ENCODE measurements at places on chromosomes 16 and 17.

DNA sequence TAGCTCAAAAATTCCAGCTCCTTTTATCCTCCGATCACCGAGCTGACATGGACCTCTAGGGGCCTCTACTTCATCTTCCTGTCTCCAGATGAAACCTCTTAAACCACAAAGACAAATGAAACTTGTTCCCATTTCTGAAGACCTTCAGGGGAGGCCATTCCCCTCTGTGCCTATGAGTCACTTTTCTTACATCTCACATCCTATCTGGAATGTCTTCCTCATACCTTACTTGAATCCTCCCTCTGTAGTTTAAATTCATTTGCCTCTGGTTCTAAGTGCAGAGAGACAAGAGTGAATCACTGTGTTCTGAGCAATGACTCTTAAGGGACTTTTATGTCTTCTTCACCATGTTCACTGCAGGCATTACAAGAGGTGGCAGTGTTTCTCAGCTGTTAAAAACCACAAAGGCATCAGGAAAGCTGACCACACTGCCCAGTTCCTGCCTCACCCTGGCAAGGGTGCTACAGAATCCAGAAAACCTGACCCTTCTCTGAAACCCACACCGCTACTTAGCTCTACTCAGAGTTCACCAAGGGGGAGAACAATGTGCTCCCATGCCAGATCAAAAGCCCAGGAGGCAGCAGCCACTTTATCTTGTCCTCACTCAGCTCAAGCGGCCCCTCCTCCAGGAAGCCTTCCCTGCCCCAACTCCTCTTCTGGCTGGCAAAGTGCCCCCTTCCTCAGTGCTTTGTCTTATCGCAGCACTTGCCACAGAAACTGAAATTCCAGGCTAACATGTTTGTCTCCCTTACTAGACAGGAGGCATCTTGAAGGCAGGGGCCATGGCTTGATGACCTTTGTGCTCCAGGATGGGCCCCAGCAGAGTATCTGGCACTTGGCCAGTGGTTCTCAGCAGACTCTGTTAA is 6.4 kb downstream of the CUEDC1 start:
- DNase-seq = no peak

- DNase-seq = no peak
Measured at GRCh38 chr17:63911041-63911635, at the start of gene CSHL1. Gene CSHL1 (minus strand): TSS chr17:63911258. CDS start chr17:63911196, 62 bp downstream.

DNA sequence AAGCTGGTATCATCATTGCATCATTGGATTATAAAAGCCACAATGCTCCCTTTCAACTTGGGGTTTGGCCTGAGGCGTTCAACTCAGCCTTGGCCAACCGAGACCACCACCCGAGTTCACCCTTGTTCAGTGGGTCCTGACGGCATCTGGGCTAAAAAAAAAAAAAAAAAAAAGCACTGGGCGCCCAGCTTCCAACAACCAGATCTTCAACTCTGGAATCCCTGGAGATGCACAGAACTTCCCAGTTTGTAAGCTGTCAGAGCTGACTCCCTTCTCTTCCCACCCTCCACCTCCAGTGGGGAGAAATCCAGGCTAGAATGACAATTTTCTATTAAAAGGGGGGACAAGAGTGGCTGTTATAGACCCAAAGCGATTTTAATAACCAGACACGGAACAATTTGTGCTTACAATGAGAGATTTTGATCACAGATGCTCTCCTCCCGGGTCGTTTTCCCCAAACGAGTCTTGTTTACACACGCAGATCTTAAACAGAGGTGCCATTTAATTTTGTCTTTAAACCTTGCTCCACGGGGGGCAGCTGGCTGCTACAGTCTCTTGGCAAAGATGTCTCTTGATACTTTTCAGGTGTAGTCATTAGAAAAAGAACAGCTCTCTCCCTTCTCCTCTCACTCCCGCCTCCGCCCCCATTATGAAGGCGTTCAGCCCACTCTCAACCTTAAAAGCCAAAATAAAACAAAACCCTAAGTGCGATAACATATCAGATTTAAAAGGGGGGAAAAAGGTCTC is 26.9 kb downstream of the GPRC5B start:
- no peak for DNase-seq

- no peak for DNase-seq
Measured at GRCh38 chr17:59492091-59492451, 73.3 kb upstream of the DHX40 start.

GRCh38 chr17:17921192-17922069 is 50.8 kb downstream of the TOM1L2 start:
- no peak for DNase-seq

GRCh38 chr16:50613964-50614474 is 65.8 kb downstream of the NKD1 start:
- DNase-seq = no peak

DNA sequence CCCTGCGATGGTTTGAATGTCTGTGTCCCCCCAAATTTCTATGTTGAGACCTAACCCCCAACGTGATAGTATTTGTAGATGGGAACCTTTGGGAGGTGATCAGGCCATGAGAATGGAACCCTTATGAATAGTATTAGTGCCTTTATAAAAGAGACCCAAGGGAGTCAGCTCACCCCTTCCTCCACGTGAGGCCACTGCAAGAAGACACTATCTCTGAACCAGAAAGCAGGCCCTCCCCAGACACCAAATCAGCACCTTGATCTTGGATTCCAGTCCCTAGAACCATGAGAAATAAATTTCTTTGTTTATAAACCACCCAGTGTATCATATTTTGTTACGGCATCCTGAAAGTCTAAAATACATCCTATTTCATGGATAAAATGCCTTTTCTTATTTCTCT is 64.4 kb upstream of the LRRC37A3 start:
- DNase-seq = peak; percentile 70

DNA sequence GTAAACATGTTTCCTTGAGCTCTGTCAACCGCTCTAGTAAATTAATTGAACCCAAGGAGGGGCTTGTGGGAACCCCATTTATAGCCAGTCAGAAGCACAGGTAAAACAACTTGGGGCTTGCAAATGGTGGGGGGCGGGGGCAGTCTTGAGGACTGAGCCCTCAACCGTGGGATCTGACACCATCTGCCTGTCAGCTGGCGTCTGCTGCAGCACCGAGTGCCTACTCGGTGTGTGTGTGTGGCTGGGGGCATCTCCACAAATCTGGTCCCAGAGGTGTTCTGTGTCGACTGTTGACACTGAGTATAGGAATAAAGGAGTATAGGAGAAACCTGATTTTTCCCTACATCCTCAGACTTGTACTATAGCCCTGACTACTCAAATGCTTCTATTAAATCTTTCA is 20.6 kb downstream of the CREBBP start:
- DNase-seq = no peak

GRCh38 chr17:11109106-11109505 is 131.9 kb upstream of the SHISA6 start:
- DNase-seq = no peak

DNA sequence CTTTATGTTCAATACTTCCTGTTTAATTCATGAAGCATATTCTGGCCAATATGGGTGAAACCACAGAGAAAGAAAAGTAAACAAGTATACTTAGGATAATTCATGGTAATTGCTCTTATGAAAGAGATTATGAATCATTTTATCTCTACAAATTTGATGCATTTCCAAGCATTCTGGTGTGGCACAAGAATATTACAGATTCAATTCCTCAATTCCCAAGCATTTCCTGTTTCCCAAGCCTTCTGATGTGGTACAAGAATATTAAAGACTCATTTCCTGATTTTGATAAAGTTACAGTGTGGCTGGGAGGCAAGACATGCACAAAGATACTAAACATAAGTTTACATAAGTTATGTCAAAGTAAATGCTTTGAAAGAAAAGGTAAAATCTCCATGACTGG is 126.1 kb upstream of the NUDT7 start:
- no peak for DNase-seq

- DNase-seq = no peak
Measured at GRCh38 chr17:3754458-3755334, 31.0 kb downstream of the HASPIN start.

DNA sequence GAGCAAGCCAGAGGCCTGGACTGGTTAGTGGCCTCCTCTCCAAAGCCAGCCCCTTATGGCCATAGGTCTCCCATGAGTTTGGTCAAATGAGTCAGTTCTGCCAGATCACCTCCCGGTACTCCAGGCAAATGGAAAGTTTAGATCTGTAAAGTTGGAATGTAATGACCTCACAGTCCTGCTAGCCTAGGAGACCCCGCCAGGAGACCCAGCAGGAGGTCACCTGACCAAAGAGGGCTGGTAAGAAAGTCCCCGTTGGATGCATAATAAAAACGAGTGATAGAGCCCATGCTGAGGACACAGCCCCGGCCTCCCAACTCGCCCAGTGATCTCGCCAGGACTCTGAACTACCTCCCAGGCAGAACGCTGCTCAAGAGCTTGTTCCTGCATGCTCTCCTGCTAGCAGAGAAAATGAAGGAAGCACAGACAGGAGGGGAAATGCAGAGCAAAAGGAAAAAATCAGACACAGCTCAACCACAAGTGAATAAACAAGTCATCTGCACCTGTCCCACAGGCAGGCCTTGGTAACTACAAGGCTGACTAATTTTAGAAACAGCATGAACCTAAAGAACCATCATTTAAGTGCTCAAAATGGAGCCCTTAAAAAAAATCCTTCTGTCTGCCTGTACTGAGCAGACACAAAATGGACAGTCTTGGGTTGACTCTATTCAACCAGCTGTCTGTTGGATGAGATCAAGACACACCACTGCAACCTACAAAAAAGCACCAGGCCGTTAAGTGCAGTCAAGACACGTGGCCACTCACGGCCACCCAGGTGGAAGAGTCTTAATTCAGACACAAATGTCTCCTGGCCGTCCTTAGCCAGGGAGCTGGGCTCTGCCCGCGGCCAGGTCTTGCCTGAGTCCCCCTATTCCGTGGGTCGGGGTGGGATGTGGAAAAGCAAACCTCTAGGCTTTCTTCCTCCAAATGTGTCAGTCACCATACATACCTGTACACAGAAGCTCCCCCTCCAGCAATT is 9.2 kb downstream of the CDIP1 start:
- no peak for DNase-seq

GRCh38 chr17:65737451-65737850 is 176.0 kb upstream of the AXIN2 start:
- DNase-seq = no peak

GRCh38 chr17:77409282-77410161 is 268.8 kb downstream of the SEC14L1 start:
- no peak for DNase-seq

DNA sequence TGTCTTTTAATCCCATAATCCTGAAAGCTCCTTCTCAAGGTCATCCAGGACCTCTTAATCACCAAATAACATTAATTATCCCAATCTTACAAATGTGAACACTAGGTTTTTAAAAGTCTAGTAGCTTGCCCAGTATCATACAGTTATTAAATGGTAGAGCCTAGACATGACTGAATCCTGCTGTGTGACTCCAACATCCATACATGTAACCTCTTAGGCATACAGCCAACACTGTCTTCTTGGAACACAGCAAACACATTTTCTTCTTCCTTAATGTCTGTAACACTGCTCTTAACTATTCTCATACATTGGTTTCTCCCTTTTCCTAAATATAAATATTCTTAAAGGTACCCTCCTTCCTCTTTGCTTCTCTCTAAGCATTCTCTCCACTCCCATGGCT is 13.7 kb downstream of the BRIP1 start:
- no peak for DNase-seq

DNA sequence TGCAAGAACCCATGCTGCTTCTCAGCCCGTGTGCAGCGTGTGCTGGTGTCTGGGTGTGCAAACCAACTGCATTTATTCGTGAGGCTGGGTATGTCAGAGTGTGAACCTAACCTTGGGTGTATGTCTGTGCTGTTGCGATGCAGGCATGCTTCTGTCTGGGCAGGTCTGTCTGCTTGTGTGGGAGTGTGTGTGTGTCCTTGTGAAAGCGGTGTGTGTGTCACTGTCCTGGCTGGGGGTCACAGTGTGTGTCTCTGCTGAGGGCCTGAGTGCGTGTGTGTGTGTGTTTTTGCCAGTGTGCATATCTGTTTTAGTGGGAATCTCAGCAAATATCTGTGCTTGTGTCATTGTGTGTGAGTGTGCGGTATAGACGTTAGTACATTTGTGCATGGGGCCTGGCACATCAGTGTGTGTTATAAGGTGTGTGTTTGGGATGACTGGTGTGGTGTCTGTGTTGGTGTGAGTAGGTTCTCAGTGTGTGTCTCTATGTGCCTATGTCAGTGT is 121.8 kb downstream of the CYLD start:
- DNase-seq = no peak

DNA sequence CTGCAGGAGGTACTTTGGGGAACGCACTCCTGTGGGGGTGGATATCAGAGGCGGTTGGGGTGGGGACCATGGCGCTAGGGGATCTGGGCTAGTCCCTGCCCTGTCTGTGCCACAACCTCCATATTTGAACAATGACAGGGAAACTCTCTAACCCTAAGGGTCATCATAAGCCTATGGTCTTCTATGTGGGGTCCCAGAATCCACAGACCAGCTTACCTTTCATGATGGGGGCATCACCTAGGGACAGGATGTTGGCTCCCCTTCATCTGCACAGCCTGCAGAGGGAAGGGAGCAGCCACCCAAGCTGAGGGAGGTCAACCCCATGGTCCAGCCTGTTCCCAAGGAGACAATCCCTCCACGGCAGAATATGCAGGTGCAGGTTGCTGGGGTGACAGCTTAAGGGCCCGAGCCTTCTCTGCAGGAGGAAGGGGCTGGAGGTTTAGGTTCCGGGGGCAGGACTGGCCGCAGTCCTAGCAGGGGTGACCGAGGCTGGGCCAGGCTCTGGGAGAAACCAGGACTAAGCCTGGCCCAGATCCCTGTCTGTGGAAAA is 1.7 kb downstream of the ORAI3 start:
- no peak for DNase-seq

DNA sequence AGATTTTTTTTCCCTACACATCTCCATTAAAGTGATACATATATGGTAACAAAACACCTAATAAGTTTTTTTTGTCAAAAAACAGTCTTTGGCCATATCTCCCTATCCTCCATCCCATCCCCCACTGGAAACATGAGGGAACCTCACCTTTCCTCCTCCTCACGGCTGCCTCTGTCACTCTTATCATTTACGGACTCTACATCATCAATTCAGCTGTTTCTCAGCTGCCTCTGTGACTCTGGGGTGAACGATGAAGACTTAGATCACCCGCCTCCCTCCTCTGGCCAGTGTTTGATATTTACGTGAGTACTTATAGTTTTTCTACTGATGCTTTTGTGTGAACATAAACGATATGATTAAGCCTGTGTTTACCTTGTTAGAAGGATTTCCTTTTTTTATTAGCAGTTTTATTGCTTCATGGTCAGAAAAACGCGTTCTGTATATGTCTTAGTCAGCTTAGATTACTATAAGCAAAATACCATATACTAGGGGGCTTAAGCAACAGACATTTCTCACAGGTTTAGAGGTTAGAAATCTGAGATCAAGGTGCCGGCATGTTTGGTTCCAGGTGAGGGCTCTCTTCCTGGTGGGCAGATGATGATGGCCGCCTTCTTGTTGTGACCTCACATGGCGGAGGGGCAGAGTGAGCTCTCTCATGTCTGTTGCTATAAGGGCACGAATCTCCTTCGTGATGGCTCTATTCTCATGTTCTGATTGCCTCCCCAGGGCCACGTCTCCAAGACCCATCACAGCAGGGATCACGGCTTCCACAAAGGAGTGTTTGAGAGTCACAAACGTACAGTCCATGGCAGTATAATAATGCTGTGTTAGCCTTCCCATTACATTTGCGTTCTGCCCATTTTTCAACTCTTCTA is 32.1 kb downstream of the DNAH17 start:
- DNase-seq = no peak

- DNase-seq = peak; percentile 54
Measured at GRCh38 chr16:17375461-17376304, 95.1 kb downstream of the XYLT1 start.

- DNase-seq = no peak
Measured at GRCh38 chr17:69018022-69018615, 42.6 kb downstream of the ABCA9 start.
